ENCODE measurements at places on chromosomes 5 and 9. TPM values are rescaled to one million over a fixed set of nuclear protein-coding genes. Genes with fewer than 3 reads are reported as not detected.

DNA sequence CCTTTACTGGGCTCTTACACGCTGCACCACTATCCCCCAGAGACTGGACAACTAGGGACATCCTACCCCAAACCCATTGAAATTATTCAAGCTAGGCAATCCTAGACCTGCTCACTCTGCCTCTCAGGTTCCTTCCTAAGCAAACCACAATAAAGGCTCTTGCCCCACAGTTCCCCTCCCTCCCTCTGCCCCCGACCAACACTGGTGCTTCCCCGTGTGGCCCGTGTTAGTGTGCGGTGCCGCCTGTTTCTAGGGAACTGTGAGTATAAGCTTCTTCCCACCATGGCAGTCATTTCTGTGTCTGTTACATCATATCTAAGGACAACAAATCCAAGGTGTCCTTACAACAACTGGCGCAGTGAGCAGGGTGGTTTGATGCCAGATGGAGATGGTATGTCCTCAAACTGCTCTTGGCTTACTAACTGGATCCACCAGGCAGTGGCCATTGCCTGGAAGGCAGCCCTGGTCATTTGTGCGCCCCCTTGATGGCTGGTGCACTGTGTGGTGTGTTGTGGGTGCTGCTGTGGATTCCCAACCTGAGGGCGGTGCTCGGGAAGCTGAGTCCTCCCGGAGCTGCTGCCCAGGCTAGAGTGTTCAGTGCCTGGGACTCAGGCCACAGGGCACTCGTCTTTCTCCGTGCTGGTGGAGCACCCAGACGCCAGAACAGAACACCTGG lies 8.4 kb upstream of the MXD3 start:
- DNase-seq = no peak

DNA sequence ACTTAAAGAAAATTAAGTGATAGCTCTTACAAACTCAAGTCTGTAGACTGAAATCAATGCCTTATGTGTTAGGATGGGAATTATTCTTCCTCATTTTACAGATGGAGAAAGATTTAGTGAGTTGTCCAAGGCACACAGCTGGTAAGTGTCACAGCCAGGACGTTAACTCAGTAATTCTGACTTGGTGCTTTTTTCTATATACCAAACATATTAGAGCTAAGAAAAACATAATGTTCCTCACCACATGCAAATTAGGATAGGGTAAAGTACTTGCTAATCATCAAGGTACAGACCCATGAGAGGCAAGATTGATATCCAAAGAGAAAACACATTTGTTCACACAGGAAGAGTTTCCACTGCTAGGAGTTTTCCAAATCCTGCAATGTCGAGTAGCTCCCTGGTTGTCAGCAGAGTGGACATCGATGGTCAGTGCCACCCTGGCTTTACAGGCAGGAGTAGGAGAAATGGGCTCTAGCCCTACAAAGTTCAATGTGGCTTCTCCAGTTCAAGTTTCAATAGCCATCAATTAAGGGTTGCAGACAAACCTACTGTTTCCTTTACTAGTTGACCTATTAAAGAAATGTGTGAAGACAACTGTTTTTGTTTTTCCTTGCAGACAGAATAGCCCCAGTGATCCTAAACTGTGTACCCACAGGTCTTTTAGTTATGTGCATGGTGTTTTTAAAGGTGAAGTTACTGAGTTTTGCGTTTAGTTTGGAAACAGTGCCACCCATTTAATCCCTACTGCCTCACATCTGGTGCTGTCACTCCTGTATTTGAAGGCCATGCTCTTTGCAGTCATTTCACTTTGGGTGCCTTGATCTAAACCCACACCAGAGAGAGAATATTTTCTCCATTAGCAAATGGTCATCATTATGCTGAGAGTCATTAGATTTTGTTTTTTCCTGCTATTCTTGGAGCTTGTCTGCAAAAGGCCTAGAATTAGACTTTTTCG lies 460.8 kb upstream of the SMARCA2 start:
- DNase-seq = no peak

DNA sequence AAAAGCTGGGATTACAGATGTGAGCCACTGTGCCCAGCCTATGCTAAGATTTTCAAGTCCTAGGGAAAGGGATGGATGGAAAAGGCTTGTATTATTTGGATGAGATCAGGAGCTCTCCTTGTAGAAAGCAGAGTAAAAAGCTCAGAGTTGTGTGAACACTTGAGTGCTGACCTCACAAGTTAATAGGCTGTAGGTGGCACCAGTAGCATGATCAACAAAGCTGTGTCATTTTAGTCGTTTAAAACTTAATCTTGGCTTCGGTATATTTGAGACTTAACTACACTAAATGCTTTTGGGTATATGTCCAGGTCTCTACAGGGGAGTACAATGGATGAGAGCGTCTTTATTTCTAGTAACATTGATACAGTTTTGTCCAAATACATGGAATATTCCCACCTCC lies 264.2 kb downstream of the TMEM38B start:
- no peak for DNase-seq

DNA sequence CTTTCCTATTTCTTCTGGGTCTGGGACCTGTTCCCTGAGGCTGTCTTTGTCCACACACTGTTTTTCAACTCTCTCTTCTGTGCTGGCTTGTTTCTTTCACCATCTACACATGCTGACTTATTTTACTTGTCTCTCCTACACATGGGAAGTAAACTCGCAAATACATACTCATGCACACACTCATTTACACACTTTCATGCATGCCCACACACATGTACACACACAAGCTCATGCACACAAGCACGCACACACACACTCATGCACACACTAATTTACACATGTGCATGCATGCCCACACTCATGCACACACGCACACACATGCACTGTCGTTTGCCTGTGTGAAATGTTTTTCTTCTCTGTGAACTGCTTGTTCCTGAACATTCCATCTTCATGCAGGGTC lies 169.0 kb downstream of the IRX2 start:
- DNase-seq = no peak

DNA sequence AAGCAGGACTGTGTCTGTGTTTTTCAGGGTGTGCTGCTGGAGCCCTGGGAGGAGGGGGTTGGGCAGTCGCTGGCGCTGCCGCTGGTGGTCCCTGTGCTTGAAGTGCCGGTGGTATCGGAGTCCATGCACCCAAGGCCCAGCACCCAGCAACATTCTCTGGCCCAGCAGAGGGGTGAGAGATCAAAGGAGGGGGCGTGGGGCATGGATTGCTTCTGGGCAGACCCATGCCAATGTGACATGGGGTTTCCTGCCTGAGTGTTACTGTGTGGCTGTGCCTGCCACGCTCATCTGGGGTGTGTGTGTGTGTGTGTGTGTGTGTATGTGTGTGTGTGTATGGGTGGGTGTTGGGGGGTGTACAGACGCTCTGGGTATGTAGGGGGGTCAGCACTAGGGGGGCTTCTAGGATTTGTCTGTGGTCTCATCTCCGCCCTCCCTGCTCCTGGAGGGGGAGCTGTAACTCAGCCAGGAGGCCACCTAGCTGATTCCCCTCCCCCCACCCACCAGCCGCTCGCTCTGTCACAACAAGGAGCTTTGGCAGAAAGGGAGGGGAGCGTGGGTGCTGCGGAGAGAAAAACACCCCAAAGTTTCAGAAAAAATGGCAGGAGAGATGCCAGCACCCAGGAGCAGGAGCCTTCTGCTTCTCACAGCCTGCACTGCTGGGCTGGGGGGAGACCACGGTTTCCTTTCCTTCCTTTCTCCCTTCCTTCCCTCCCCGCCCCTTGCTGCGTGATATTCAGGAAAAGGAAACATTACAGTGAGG lies 35.9 kb upstream of the HSPA9 start:
- DNase-seq = no peak

DNA sequence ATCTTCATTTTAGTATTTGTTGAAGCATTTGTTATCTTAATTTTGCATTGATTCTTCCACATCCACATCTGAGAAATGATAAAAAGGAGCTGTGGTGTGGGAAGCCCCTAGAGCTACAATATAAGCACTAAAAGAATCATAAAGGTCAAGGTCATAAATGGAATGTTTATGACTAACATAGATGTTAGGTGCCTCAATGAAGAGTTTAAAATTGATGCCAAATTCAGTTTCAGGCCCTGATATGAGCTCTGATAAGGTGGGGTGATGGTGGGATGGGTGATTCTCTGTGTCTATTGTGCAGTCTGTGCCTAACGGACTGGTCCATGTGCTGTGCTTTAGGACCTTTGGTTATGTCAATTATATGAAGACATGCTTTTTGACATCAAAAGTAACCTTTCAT lies 61.2 kb upstream of the CAMK4 start:
- DNase-seq = no peak

GRCh38 chr5:9765419-9766140 lies 135.4 kb upstream of the TAS2R1 start:
- DNase-seq = no peak

GRCh38 chr9:30815585-30815984 lies 1568.9 kb upstream of the ACO1 start:
- no peak for DNase-seq

- DNase-seq = no peak
Measured at GRCh38 chr5:112614986-112615385, 122.7 kb upstream of the APC start.

GRCh38 chr9:37100327-37100726 lies 20.0 kb upstream of the ZCCHC7 start:
- DNase-seq = no peak

- no peak for DNase-seq
Measured at GRCh38 chr9:19903076-19903475, 114.2 kb upstream of the SLC24A2 start.

GRCh38 chr5:78920604-78921003 lies 64.5 kb downstream of the ARSB start:
- DNase-seq = no peak

GRCh38 chr9:123456011-123456410 lies 100.0 kb downstream of the CRB2 start:
- no peak for DNase-seq

DNA sequence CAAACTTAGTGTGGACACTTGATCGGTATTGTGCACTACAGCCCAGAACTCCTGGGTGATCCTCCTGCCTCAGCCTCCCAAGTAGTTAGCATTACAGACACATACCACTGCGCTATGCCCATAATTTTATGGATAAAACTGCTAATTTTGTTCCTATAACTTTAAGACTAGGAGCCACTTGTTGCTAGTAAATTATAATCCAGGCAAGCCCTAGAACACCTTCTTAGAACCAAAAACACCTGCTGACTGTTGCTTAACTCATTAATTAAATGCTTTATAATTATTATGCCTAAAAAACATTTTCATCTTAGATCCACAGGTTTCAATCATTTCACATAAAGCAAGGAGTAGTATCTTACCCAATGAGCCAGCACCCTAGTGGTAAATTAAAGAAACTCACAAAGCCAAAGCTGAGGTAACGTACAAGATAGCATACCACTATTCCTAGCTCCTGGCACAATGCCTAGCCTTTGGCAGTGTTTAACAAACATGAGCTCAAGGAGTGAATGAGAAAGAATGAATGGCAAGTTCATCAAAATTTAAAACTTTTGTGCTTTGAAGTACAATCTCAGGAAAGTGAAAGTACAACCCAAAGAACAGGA lies 5.4 kb downstream of the MRPS27 start:
- peak; percentile 67 for DNase-seq

GRCh38 chr9:97271292-97271691 lies 36.2 kb upstream of the CCDC180 start:
- no peak for DNase-seq

- DNase-seq = no peak
Measured at GRCh38 chr9:92725766-92726165, 38.9 kb downstream of the BICD2 start.

DNA sequence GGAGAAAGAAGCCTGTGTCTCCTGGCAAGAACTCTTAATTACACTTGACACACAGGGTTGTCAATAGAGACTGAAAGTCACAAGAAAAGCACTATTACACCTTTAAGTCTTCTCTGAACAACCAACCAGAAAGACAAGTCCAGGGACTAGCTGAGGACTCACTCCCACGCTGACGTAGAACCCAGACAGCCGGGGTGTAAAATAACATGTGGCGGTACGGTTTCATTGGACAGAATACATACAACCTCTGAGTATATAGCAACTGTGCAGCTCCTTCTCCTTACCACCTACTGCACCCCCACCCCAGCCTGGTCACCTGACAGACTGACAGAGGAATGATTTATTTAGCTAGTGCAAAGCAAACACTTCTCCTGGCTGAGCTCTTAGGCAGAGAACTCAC lies 103.4 kb upstream of the RASEF start:
- no peak for DNase-seq

DNA sequence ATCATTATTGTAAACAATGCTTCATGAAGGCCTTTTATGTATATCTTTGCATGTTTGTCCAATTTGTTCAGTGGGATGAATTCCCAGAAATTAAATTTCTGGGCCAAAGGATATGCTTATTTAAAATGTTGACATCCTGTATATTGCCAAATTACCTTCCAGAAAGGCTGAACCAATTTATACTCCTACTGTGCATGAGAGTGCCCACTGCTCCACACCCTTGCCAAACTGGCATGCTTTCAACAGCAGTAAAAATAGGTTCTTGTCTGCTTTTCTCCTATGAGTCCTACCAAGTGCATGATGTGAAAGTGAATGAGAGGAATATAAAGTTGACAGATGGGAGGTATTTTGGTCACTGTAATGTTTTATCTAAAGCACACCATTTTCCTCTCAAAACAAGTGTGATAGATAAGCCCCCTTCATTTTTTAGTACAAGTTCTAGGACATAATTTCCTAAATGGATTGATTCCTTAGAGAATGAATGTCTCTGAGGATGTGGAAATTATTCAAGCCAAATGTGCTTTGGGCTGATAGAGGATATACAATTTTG lies 70.5 kb upstream of the ERBIN start:
- DNase-seq = no peak

GRCh38 chr9:124626276-124626675 lies 119.1 kb upstream of the NR5A1 start:
- DNase-seq = no peak

- no peak for DNase-seq
Measured at GRCh38 chr9:78149702-78150291, 86.1 kb upstream of the CEP78 start.

Gene SPINK6
- total RNA-seq = not detected

Gene LHX6
- 7.6 TPM for total RNA-seq

Gene FAM78A
- total RNA-seq = 30.1 TPM

Gene GKAP1
- 18.5 TPM for total RNA-seq

Gene CYLC2
- not detected for total RNA-seq

Gene DOCK2
- total RNA-seq = 4.6 TPM

Gene IL33
- total RNA-seq = 9.7 TPM

Gene DDX4
- total RNA-seq = not detected

Gene UCK1
- 16.4 TPM for total RNA-seq

Gene DMRT2
- not detected for total RNA-seq

Gene HK3
- 2.3 TPM for total RNA-seq

Gene MARCOL
- total RNA-seq = not detected

Gene NDOR1
- 6.5 TPM for total RNA-seq

Gene STOML2
- total RNA-seq = 130 TPM

Gene PPIC
- total RNA-seq = 37.9 TPM

Gene PCA3
- total RNA-seq = not detected

Measured in heart left ventricle (tissue), 16 donors.